ENCODE measurements at places on chromosomes 13 and 19.

DNA sequence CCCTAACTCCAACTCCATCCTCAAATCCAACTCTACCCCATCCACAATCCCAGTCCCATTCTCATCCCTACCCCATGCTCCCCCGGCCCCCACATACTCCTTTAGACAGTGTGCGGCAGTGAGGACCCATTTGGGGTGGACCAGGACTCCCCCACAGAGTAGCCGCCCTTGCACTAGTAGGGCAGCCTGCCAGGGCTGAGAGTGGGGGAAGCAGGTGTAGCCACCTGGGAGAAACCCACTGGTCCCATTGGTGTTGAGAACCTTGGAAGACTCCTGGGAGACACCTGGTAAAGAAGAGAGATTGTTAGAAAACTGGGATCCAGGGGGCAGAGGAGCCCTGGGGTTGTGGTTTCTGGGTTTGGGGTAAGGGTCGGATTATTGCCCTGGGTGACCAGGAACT, 4.6 kb downstream of the KLK13 start:
- DNase-seq: no peak

- DNase-seq: no peak
Observed at GRCh38 chr19:14699641-14700040, 9.8 kb downstream of the ZNF333 start.

GRCh38 chr19:4173479-4174212, 8.7 kb downstream of the SIRT6 start:
- no peak for DNase-seq

DNA sequence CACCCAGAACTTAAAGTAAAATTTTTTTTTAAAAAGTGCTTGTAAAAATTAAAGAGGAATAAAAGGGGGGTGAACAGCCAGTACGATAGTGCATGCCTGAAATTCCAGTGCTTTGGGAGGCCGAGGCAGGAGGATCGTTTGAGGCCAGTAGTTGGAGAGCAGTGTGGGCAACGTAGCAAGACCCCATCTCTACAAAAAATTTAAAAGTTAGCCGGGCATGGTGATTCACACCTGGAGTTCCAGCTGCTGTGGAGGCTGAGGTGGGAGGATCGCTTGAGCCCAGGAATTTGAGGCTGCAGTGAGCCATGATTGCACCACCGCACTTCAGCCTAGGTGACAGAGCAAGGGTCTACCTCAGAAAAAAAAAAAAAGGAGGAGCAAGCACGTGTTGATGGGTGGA, 7.8 kb downstream of the ADAMTSL5 start:
- DNase-seq: no peak

- no peak for DNase-seq
Observed at GRCh38 chr13:66264971-66265370, 965.2 kb downstream of the PCDH9 start.

DNA sequence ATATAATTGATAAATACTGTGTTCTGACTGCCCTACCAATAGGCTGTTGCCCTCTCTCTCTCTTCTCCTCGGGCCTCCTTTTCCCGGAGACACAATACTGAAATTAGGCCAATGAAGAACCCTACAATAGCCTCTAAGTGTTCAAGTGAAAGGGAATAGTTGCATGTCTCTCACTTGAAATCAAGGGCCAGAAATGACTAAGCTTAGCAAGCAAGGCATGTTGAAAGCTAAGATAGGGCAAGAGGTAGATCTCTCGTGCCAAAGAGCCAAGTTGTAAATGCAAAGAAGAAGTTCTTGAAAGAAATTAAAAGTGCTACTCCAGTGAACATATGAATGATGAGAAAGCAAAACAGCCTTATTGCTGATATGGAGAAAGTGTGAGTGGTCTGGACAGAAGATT, 13.3 kb downstream of the KATNAL1 start:
- no peak for DNase-seq

DNA sequence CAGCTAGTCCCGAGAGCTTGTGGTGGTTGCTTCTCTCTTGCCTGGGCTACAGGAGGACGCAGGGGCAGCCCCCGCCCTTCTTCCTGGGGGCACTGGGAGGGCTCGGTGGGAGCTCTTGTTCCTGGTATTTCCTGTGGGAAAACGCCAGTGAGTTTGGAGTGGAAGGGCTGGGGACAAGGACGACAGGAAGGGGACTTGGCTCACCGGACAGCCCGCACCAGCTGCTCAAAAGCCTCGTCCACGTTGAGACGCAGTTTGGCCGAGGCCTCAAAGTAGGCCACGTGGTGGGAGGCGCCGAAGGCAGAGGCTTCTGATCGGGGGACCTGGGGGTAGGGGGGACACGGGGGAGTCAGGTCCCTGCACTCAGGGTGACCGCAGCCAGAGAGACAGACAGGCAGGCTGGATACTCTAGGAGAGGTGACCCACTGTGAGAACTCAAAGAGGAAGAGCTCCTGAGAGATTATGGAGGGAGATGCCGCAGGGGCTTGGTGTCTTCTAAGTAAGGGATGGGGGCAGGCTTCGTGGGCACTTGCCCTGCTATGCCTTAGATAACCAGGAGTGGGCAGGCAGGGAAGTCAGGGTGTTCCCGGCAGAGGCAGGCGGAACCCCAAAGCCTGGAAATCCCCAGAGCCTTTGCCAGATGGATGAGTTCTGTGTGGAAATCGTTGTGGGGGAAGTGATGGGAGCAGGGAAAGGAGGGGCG, 4.3 kb downstream of the RRAS start:
- no peak for DNase-seq

GRCh38 chr13:28409648-28410047, 85.3 kb downstream of the FLT1 start:
- DNase-seq: no peak

DNA sequence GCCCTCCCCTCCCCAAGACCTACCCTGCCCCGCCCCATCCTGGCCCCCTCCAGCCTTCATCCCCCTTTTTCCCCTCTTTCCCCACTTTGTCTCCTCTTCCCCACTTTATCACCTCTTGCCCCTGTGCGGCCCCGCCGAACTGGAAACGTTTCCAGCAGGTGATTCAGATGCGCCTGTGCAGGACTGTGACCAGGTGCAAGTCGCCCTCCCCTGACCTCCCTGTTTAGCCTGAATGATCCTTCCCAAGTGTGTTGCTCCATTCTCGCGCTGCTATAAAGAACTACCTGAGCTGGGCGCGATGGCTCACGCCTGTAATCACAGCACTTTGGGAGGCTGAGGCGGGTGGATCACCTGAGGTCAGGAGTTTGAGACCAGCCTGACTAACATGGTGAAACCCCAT, 25.9 kb downstream of the ZNF791 start:
- DNase-seq: no peak

DNA sequence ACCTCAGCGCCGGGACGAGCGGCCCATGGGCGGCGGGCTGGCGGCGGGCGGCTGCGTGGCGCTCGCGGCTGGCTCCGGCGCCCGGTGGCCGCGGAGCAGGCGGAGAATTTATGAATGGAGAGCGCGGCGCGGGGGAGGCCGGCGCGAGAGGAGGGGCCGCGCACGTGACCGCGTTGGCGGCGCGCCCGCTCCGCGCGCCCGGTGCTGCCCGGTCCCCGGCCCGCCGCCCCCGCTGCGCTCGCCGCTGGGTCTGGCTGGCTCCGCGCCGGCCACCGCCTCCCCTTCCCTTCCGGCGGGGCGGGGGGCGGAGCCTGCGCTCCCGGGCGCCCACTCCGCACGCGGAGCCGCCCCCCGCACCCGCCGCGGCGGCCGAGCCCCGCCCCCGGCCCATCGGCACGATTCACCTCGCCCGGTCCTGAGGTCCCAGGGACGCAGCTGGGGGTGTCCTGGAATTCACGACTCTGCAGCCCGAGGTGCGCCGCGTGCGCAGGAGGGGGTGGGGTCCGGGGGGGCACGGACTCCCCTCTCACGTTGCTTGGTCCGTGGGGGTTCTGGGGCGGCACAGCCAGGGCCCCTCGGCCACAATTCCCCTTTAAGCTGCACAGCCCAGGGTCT, at the start of gene CBARP:
Gene CBARP (minus strand): TSS at position 252 of the 615 bp plus-strand sequence. CDS start 1,905 bp downstream, outside the sequence.
- peak; percentile 90 for DNase-seq

- DNase-seq: no peak
Observed at GRCh38 chr13:109158383-109158782, 529.0 kb downstream of the MYO16 start.

DNA sequence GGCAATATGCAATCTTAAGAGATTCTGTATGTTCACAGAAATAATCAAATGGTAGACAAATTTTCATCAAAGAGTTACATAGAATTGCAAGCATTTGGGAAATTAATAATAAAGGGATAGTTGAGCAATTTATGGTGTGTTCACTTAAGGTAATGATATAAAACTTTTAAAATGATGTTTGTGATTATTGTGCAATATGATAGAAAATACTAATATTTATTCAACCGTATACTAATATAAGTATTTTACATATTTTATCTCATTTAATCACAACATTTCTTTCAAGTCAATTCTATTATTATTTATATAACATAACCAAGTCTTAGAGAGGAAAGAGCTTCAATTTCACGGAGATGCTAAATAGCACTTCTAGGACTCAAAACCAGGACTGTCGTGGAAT, 716.8 kb upstream of the MIR17HG start:
- DNase-seq: no peak

- no peak for DNase-seq
Observed at GRCh38 chr13:53324656-53325055, 296.0 kb downstream of the OLFM4 start.

GRCh38 chr19:50252111-50252886, 48.9 kb downstream of the MYH14 start:
- no peak for DNase-seq

GRCh38 chr13:26061947-26062346, 10.1 kb upstream of the SHISA2 start:
- DNase-seq: no peak

DNA sequence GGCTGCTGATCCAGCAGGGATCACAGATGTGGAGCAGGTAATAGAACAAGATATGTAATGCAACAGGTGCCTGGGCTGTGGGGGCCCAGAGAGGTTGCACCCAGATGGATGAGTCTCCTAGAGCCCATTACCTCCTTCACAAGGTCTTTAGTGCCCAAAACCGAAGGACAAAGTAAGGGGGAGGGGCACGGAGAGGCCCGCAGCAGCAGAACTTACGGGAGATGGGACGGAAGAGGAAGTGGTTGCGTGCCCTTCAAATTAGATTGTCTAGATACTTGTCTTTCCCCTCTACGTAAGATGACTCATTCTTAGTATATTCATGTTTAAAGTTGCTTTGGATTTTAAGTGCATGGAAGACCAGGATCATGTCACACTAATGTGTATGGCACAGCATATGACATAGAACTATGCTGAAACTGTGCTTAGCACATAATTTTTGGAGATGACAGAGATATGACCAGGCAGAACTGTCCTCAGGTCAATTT, 5.7 kb upstream of the MRPS31 start:
- DNase-seq: peak; percentile 67

DNA sequence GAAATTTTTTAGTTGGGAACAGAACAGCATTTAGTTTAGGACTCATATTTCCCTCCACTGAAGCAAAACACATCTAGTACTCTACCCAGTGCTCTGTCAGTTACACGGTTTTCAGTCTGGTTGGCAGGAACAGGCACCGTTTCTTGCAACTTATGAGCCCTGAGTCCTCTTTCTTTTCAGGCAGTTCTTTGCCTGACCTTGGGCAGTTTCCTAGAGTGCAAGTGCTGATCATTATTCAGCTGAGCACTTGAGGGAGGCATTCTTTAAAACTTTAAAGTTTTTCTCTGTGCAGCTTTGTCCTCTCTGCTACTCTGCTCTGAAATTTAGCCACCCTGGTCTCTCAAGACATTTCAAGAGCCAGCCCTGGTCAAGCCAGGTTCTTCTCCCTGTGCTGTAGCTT, 96.1 kb downstream of the MYO16 start:
- DNase-seq: no peak

- peak; percentile 66 for DNase-seq
Observed at GRCh38 chr13:114142640-114143490, 10.4 kb upstream of the RASA3 start.

GRCh38 chr13:47298506-47298905, 401.7 kb upstream of the HTR2A start:
- no peak for DNase-seq

- peak; percentile 82 for DNase-seq
Observed at GRCh38 chr19:16771618-16772017, 52.0 kb downstream of the NWD1 start.

DNA sequence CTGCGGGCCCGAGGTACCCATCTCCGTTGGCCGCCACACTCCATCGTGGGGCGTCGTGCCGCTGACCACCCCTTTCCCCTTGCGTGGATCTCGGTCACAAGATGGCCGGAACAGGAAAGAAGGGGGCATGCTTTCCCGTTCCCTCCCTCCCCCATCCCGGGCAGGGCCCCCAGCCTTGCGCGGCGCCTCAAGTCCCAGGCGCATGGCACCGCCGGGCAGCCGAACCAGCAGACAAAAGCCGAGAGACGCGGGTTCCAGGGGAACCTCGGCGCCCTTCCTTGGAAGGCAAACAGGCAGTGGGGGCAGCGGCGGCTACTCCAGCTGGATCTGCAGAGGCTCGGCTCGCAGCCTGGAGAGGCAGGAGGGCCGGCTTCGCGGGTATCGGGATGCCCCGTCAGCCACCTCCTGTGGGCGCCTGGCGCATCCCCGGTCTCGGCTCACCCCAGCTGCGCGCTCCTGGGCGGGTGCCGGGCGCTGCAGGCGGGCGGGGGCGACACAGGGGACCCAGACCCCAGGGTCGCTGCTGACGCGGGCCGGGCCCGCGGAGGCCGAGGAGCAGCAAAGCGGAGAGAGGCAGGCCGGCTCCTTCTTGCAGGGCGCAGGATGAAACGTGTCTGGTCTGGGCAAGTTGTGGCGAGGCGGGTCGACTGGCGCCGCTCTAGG, 439 bp downstream of the DZIP1 start:
- DNase-seq: no peak

DNA sequence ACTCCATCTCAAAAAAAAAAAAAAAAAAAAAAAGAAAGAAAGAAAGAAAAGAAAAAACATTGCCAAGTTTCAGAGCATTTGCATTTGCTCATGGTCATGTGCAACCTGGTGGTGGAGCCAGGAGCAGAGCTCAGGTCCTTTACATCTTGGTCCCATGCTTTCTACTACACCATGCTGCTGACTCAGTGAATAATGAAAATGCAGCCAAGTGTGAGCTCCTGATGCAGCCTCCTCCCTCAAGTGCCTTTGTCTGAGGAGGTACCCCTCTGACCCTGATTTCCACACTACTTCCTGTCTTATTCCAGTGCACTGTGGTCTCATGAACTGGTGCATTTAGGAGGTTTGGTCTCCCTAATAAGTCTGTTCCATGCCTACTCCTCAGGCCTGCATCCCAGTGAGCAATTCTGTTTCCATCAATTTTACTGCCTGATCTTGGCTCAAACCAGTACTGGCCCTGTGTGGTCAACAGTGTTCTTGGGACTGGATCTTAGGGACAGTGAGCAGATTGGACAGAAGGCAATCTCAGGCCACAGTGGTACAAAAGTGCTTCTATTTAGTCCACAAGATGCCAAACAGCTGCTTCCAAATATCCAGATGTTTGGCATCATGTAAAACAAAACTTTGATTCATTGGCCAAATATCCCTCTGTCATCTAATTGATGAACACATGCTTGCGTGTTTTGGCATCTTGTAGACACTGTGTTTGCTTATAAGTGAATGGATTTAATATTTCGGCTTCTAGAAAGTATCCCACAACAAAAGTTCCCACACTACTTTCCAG, 28.8 kb upstream of the LRCH1 start:
- DNase-seq: no peak

DNA sequence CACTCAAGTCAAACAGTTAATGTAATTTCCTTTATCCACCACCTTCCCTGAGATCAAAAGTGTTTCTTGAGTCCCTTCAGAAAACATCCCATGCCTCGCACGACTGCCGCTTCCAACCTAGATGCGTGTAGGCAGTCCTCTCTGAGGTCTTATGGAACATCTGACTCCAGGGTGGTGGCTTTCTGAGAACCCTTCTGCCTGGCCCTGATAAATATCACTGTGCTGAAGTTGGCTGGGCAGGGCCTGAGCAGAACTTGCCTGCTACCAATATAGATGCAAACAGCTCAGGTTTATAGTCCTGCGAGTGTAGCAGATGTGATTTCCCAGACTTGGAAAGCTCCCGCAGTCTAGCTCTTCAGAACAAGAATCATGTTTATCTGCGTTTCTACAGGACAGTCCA, 61.1 kb upstream of the GPR12 start:
- DNase-seq: no peak

Data from upper lobe of left lung (tissue), 6 donors.